Thymus (tissue), 14 donors: ENCODE measurements at places on chromosomes 7 and 10. TPM values are rescaled to one million over a fixed set of nuclear protein-coding genes. Genes with fewer than 3 reads are reported as not detected.

- no peaks in the 10 kb centered on the region for H3K4me1 ChIP-seq
- H3K36me3 ChIP-seq: no peaks in the 10 kb centered on the region
- DNase-seq: peak; percentile 7
- no peak overlapping the region for H3K27ac ChIP-seq
- no peak overlapping the region for H3K4me3 ChIP-seq
Measured at GRCh38 chr7:22675917-22676343, 51.1 kb upstream of the IL6 start.

GRCh38 chr10:115093776-115094408 is 727 bp downstream of the ATRNL1 start:
- peaks cover 55% of the 10 kb centered on the region for H3K27me3 ChIP-seq
- no peak overlapping the region for H3K27ac ChIP-seq
- peak; percentile 16 for DNase-seq
- peaks cover 3% of the 10 kb centered on the region for H3K4me1 ChIP-seq
- peak overlapping the region; percentile 49 for H3K4me3 ChIP-seq

- H3K27ac ChIP-seq: no peak overlapping the region
- no peak for DNase-seq
- no peaks in the 10 kb centered on the region for H3K36me3 ChIP-seq
- no peaks in the 10 kb centered on the region for H3K27me3 ChIP-seq
Measured at GRCh38 chr7:25569765-25570164, 341.5 kb upstream of the NPVF start.

- H3K27ac ChIP-seq: no peak overlapping the region
- H3K27me3 ChIP-seq: no peaks in the 10 kb centered on the region
- no peaks in the 10 kb centered on the region for H3K36me3 ChIP-seq
- no peak for DNase-seq
- H3K4me3 ChIP-seq: no peak overlapping the region
- no peaks in the 10 kb centered on the region for H3K4me1 ChIP-seq
Measured at GRCh38 chr10:63670291-63670898, 149.2 kb downstream of the REEP3 start.

GRCh38 chr7:130147710-130148325 is 57.4 kb downstream of the TMEM209 start:
- H3K27ac ChIP-seq: no peak overlapping the region
- peaks cover 27% of the 10 kb centered on the region for H3K27me3 ChIP-seq
- H3K36me3 ChIP-seq: no peaks in the 10 kb centered on the region

DNA sequence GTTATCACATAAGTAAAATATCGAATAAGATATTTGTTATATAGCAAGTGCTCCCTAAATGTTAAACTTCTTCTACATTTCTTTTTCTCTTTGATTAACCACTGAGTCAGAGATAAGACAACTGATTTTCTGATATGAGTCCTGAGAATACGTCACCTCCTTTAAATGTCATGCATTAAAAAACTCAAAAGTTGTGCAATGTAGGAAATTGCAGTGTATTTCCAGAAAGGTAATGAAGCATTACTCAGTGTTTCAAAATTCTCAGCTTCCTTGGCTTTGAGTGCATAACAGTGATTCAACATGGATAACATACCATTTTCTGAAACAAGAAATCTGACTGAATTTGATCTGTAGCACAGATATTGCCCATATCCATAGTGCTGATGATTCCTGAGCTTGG is 155.8 kb downstream of the BMPER start:
- H3K4me3 ChIP-seq: no peak overlapping the region
- no peak overlapping the region for H3K27ac ChIP-seq
- no peak for DNase-seq
- no peaks in the 10 kb centered on the region for H3K36me3 ChIP-seq
- no peaks in the 10 kb centered on the region for H3K27me3 ChIP-seq

- no peak for DNase-seq
- H3K4me3 ChIP-seq: no peak overlapping the region
- peaks cover 4% of the 10 kb centered on the region for H3K27me3 ChIP-seq
- H3K4me1 ChIP-seq: no peaks in the 10 kb centered on the region
Measured at GRCh38 chr7:43516581-43517342, 66.1 kb upstream of the STK17A start.

GRCh38 chr10:28470873-28471651 is 61.9 kb upstream of the WAC start:
- no peak for DNase-seq
- H3K4me1 ChIP-seq: no peaks in the 10 kb centered on the region
- no peak overlapping the region for H3K27ac ChIP-seq
- H3K36me3 ChIP-seq: no peaks in the 10 kb centered on the region

GRCh38 chr7:21616796-21617436 is 74.1 kb downstream of the DNAH11 start:
- H3K27me3 ChIP-seq: no peaks in the 10 kb centered on the region
- no peak for DNase-seq
- H3K36me3 ChIP-seq: no peaks in the 10 kb centered on the region
- H3K4me3 ChIP-seq: no peak overlapping the region

GRCh38 chr10:12949248-12949647 is 52.3 kb downstream of the CCDC3 start:
- H3K27ac ChIP-seq: no peak overlapping the region
- no peaks in the 10 kb centered on the region for H3K36me3 ChIP-seq
- H3K4me1 ChIP-seq: no peaks in the 10 kb centered on the region

- H3K4me1 ChIP-seq: peaks cover 16% of the 10 kb centered on the region
- H3K27ac ChIP-seq: peak overlapping the region; percentile 83
- peaks cover 2% of the 10 kb centered on the region for H3K27me3 ChIP-seq
- peak; percentile 69 for DNase-seq
Measured at GRCh38 chr10:6201516-6201975, 1.2 kb upstream of the PFKFB3 start.

GRCh38 chr10:45227456-45227855 is 88.0 kb downstream of the OR13A1 start:
- H3K36me3 ChIP-seq: no peaks in the 10 kb centered on the region
- no peak overlapping the region for H3K27ac ChIP-seq
- H3K4me1 ChIP-seq: no peaks in the 10 kb centered on the region
- no peak for DNase-seq
- no peaks in the 10 kb centered on the region for H3K27me3 ChIP-seq
- H3K4me3 ChIP-seq: no peak overlapping the region

A1CF gene
- 0.05 TPM for total RNA-seq

- no peak overlapping the region for H3K27ac ChIP-seq
- H3K36me3 ChIP-seq: peaks cover 14% of the 10 kb centered on the region
- no peaks in the 10 kb centered on the region for H3K4me1 ChIP-seq
- no peak overlapping the region for H3K4me3 ChIP-seq
Measured at GRCh38 chr7:55912748-55913158, 25.5 kb downstream of the ZNF713 start.

THSD7A gene
- total RNA-seq: 1.5 TPM

DNA sequence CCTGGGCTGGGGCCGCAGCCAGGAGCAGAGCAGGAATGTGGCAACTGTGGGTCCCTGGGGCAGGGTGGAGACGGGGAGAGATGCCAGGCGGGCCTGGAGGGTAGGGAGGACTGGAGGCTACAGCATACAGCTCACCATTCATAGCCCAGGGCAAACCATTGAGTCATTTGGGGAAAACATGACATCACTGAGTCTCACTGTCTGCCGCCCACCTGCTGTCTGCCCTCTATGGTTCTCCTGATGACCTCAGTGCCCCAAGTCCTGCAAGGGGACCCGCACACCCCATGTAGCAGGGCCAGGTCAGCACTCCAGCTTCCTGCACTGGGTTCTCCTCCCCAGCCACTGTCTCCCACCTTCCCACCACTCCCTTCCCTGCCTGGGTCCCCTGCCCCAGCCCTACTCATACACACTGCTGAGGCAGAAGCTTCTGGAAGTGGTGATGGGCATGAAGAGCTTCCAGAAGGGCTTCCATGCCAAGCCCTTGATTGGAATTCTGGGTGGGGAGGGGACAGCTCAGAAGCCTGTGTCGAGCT is 10.4 kb downstream of the CHST3 start:
- H3K4me1 ChIP-seq: peaks cover 7% of the 10 kb centered on the region
- no peaks in the 10 kb centered on the region for H3K36me3 ChIP-seq
- no peaks in the 10 kb centered on the region for H3K27me3 ChIP-seq
- H3K27ac ChIP-seq: no peak overlapping the region

- no peaks in the 10 kb centered on the region for H3K36me3 ChIP-seq
- H3K27me3 ChIP-seq: no peaks in the 10 kb centered on the region
- H3K4me3 ChIP-seq: no peak overlapping the region
- H3K4me1 ChIP-seq: no peaks in the 10 kb centered on the region
Measured at GRCh38 chr10:29370097-29371092, 81.5 kb downstream of the LYZL1 start.

TMEM196 gene
- total RNA-seq: 0.05 TPM

DNA sequence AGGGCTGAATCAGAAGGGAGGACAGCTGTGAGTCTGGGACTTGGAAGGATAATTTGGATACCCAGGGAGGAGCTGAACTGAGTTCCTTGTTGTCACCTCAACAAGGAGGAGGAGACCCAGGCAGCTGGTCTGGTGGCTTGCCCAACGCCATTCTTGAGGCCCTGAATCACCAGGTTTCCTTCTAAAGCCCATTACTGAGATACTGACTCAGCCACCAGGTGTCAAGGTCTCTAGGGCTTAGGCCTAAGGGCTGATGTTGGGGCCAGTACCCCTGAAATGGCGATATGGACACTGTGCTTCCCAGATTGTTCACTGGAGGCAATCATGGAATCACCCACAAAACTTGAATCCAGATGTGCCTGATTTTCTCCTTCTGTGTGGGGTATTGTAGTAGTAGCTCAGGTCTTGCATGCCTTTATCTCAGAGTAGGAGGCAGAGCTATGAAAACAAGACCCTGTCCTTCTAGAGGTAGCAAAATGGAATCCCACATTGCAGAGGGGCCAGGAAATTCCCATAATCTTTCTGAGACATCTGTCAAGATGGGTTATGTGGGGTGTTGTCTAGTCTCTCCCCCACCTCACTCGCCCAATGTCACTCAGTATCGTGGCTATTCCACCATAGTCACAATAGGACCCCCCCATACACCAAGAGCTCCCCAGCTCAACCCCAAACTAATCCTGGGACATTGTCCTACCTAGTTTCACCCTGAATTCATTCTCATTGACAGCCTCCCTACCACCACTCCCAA is 1.8 kb upstream of the ATG9B start:
- DNase-seq: no peak
- no peak overlapping the region for H3K27ac ChIP-seq
- peaks cover 50% of the 10 kb centered on the region for H3K27me3 ChIP-seq
- H3K4me3 ChIP-seq: no peak overlapping the region
- H3K36me3 ChIP-seq: peaks cover under 1% of the 10 kb centered on the region
- H3K4me1 ChIP-seq: peaks cover 9% of the 10 kb centered on the region

GRCh38 chr7:111732923-111733322 is 170.6 kb upstream of the IMMP2L start:
- H3K27me3 ChIP-seq: no peaks in the 10 kb centered on the region
- DNase-seq: no peak
- no peak overlapping the region for H3K27ac ChIP-seq
- no peaks in the 10 kb centered on the region for H3K36me3 ChIP-seq
- H3K4me1 ChIP-seq: no peaks in the 10 kb centered on the region
- H3K4me3 ChIP-seq: no peak overlapping the region

DNA sequence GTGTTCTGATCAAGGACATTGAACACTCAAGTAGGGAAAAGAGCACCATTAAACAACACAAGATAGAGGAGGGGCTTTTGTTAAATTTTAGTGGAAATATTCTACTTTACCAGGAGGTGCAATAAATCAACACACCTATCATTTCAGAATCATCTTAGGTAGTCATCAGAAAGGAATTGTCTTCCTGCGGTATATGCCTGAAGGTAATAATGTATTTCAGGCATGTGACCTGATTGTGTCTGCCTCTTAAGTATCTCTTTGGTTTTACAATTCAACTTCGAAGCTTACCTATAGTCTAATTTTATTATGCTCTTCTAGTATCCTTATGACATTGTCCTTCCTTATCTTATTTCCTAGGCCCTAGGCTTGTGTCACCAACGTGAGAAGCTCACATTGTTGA is 58.6 kb upstream of the LAMB4 start:
- H3K36me3 ChIP-seq: no peaks in the 10 kb centered on the region
- H3K4me1 ChIP-seq: no peaks in the 10 kb centered on the region
- H3K27ac ChIP-seq: no peak overlapping the region
- no peaks in the 10 kb centered on the region for H3K27me3 ChIP-seq

- H3K27me3 ChIP-seq: no peaks in the 10 kb centered on the region
- H3K4me3 ChIP-seq: no peak overlapping the region
- H3K4me1 ChIP-seq: no peaks in the 10 kb centered on the region
- H3K27ac ChIP-seq: no peak overlapping the region
- no peak for DNase-seq
- H3K36me3 ChIP-seq: no peaks in the 10 kb centered on the region
Measured at GRCh38 chr7:22578007-22578733, 78.2 kb upstream of the STEAP1B start.

SNCG gene
- 27.5 TPM for total RNA-seq

GRCh38 chr7:131011432-131011742 is 277.4 kb upstream of the KLF14 start:
- H3K36me3 ChIP-seq: peaks cover 3% of the 10 kb centered on the region
- no peak overlapping the region for H3K4me3 ChIP-seq
- no peak overlapping the region for H3K27ac ChIP-seq
- DNase-seq: no peak
- no peaks in the 10 kb centered on the region for H3K27me3 ChIP-seq

DNA sequence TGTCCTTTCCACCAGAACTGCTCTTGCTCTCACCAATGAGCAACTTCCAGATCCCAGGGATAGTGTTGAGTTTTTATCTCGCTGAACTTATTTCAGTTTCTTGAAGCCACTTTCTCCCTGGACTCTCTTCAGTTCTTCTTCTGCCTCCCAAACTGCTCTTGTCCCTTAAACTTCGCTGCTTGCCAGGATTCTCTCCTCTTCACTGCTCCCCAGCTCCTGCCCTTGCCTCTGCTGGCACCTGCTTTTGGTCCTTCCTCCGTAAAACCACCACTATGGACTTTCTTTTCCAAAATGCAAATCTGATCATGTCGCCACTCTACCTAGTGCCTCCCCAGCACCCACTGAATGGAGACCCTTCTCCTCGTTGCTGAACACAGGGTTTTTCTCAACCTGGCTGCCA is 92.8 kb upstream of the PALS2 start:
- H3K36me3 ChIP-seq: no peaks in the 10 kb centered on the region
- H3K4me1 ChIP-seq: no peaks in the 10 kb centered on the region
- H3K27me3 ChIP-seq: no peaks in the 10 kb centered on the region

- H3K4me3 ChIP-seq: no peak within 1 kb of the TSS
- peaks cover 51% of the 10 kb centered on the region for H3K27me3 ChIP-seq
- no peaks in the 10 kb centered on the region for H3K36me3 ChIP-seq
- H3K27ac ChIP-seq: no peak within 1 kb of the TSS
- no peak for DNase-seq
Measured at GRCh38 chr10:13528875-13529713, at the start of gene BEND7. Gene BEND7 (minus strand): TSS chr10:13529014. CDS start chr10:13528533, 481 bp downstream.

GPR146 gene
- total RNA-seq: 2.7 TPM

DNA sequence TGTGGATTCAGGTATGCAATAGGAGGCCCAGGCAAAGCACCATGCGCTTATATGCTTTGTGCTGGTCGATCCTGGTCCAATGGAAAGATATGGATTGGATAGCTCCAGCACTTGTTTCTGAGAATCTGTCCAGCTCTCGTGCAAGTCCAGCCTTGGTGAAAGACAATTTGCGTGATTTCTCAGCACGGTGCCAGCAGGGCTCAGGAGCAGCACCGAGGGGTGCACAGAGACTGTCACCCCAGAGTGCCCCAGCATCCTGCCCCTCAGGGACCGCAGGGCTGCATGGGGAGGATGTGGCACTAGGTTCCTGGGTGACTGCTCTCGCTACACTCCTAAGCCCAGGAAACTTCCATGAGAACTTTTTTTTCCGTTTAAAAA is 225.2 kb downstream of the WDR37 start:
- DNase-seq: no peak
- H3K4me3 ChIP-seq: no peak overlapping the region
- H3K4me1 ChIP-seq: no peaks in the 10 kb centered on the region
- peaks cover 2% of the 10 kb centered on the region for H3K27me3 ChIP-seq
- no peak overlapping the region for H3K27ac ChIP-seq
